ENCODE measurements at places on chromosomes 3 and 15.
A peak's percentile ranks its signal among the peaks of the same experiment; 100 is the strongest.

DNA sequence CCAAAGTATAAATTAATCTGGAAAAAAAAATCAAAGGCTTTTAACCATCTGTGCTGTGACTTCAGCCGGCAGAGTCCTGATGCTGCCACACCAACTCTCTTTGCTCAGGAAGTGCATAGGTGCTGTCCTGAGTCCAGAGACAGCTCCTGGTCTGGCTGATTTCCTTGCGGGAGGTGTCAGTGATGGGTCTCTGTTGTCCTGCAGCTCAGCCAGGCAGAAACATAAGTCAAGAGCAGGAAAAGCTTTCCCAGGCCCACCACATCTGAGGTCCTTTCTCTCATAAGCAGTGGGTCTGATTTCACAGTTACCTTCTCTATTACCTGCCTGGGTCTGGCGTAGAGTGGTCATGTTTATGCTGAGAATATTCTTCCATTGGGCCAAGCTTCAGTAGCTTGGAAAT is 19.4 kb downstream of the CHST2 start:
- DNase-seq, result no peak

GRCh38 chr15:39192979-39193560 is 387.8 kb upstream of the THBS1 start:
- DNase-seq, result no peak

GRCh38 chr3:127545216-127545615 is 45.3 kb downstream of the TPRA1 start:
- no peak for DNase-seq

- no peak for DNase-seq
Measured at GRCh38 chr15:90814191-90814821, 54.1 kb upstream of the FURIN start.

DNA sequence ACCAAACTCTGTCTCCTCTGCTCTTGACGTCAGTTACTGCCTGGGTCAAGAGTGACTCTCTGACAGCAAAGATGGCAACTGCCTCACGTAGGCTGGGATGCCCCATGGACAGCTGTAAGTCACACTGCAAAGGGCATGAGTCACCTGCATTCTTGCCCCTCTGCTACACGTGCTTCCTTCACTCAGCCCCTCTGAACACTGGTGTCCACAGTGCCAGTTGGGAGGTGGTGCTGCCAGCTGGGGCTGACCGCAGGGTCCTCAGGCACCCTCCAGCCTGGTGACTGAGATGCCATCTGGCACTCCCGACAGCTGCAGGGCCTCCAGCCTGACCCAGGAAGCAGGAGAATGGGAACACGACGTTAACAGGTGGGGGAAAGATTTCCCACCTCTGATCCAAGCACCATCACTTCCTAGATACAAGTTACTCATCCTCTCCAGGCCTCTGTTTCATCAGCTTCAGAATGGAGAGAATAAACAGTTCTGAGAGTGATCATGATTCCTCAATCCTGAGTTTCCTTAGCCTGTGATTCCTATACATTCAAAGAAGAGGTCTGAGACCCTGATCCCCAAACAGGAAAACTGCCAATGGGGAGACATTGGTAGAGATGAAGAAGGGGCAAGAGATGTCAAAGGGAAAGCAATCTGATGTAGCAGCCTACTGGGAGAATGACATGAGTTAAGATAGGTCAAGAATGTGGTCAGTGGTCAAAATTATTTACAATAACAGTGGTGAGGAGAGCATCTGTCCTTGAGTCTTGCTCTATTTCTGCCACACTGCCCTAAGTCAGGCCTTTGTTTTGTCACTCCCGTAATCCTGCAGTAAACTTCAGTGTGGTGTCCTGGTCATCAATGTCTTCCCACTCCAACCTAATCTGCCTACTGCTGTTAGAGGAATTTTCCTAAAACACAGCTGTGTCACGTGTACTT is 86.1 kb upstream of the BCL6 start:
- no peak for DNase-seq

- DNase-seq, result no peak
Measured at GRCh38 chr3:80492162-80492561, 724.4 kb upstream of the ROBO1 start.

- DNase-seq, result no peak
Measured at GRCh38 chr3:171890398-171890797, 47.2 kb downstream of the TMEM212 start.

- DNase-seq, result no peak
Measured at GRCh38 chr3:60206206-60206605, 1045.0 kb downstream of the FHIT start.

- no peak for DNase-seq
Measured at GRCh38 chr3:124607163-124607562, 123.1 kb upstream of the UMPS start.

DNA sequence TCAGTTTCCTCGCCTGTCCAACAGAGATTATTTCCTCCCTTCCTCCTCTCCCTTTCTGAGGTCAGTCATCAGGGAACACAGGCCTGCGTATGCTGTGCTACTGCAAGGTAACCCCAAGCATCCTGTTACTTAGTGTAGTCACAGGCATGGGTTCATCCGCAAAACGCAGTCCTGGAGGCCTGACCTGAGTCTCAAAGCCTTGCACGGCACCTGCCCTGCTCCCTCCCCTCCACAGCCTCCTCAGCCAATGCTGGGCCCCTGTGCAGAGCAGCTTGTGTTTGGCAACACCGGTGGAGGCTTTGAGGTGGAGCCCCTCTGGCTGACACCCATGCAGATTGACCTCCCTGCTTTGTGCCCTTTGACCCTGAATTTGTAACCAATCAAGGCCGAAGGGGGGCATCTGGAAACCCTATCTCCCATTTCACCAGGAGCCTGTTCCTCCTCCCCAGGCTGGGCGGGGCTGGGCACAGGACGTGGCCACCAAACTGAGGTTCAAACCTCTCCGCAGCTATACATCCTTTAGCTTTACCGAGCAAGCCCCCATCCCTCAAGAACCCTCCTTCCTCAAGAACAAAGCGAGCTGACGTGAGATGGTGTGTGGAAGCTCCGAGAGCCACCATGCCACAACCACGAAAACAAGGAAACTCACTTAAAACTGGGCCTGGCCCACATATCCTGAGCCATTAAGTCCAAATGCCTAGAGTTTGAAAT is 21.5 kb downstream of the TKT start:
- no peak for DNase-seq

- no peak for DNase-seq
Measured at GRCh38 chr3:12187448-12188327, 29.0 kb upstream of the TIMP4 start.

GRCh38 chr15:98718426-98719136 is 70.2 kb downstream of the IGF1R start:
- DNase-seq, result no peak

DNA sequence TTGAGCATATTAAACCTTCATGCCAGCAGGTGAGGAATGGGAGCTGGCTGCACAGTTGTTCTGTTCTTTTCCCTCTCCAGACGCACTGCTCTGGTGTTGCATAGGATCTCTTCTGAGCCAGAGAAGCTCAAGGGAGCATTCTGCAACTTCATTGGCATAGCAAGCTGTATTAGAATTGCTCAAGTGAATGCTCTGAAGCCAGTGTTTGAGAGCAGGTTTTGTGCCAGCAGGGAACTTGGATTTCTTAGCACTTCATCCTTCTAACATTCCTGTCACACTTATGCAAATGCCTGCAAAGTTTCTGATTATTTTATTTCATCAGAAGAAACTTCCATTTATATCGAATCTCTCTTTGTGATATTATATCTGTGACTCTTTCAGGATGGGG is 366.6 kb downstream of the AGBL1 start:
- no peak for DNase-seq

DNA sequence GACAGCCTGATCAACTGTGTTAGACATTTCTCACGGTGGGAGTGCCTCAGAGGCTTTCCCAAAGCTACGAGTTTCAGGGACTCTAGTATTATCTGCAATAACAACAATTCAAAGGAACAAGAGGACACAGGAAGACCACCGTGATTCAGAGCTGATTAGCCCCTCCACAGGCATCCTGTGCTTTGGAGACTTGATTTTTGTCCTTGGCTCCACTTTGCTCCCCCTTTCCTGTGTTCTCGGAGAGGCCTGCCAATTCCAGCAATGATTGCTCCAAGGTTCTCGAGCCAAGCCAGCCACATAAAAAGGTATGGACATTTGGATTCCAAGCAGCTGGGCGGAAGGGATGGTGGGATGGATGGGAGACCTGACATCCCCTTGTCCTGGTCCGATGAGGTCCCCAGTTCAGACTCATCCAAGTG is 14.3 kb downstream of the EHD4 start:
- DNase-seq, result no peak

GRCh38 chr3:113186566-113186965 is 24.8 kb upstream of the BOC start:
- DNase-seq, result no peak

- DNase-seq, result no peak
Measured at GRCh38 chr15:48085591-48085930, 35.2 kb upstream of the SLC24A5 start.

DNA sequence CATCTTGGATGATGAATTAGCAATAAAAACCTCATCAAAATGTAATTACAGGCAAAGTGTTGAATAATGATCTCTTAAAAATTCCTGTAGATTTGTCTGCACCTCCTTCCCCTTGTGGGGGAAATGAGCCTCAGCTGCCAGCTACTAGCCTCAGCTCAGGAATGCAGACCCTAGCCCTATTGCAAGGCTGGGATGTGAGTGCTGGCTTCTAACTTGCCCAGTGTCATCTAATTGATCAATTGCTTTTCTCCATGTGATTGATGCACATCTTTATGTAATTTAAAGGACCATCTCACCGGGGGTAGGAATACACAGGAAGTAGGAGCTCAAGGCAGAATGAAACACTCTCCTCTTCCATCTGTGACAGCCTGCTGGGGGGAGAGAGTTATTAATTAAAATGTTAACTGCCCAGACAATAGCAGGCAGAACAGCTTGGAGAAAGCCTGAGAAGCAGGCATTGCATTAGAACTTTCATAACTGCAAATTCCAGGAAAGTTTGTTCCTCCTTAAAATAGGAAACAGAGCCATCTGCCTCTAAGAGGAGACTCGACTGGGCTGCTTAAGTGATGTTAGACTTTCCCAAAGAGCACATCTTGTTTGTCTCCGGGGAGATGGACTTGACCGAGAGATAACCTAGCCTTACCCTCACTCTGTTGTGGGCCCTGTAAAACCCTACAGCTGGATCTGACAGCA is 69.6 kb downstream of the LRTM1 start:
- no peak for DNase-seq

DNA sequence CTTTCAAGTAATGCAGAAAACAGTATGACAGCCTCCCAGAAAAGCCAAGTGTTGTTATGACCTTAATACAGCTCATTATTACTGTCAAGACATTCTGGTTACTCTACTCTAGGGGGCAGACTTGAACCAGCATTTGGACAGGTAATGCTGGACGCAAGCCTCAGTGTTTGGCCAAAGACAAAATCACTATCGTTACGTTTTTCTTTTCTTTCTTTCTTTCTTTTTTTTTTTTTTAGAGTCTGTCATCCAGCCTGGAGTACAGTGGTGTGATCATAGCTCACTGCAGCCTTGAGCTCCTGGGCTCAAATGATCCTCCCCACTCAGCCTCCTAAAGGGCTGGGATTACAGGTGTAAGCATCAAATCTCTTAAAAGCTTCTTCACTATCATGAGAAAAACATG is 29.4 kb upstream of the TMEM45A start:
- peak; percentile 12 for DNase-seq

DNA sequence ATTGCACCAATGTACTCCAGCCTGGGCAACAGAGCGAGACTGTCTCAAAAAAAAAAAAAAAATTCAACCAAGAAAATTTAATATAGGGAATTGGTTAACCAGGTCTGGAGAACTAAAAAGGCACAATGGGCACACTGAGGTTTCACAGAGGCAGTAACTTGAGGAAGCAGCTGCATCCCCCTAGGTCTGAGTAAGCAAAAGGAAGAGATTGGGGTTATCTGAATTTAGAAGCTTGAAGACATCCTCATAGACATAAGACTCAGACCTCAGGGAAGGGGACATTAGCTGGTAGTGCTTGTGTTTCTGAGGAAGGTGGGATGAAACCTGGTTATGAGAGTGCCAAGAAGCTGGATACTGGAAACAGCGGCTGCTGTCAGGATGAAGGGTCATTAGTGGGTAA is 50.1 kb upstream of the LEKR1 start:
- no peak for DNase-seq

DNA sequence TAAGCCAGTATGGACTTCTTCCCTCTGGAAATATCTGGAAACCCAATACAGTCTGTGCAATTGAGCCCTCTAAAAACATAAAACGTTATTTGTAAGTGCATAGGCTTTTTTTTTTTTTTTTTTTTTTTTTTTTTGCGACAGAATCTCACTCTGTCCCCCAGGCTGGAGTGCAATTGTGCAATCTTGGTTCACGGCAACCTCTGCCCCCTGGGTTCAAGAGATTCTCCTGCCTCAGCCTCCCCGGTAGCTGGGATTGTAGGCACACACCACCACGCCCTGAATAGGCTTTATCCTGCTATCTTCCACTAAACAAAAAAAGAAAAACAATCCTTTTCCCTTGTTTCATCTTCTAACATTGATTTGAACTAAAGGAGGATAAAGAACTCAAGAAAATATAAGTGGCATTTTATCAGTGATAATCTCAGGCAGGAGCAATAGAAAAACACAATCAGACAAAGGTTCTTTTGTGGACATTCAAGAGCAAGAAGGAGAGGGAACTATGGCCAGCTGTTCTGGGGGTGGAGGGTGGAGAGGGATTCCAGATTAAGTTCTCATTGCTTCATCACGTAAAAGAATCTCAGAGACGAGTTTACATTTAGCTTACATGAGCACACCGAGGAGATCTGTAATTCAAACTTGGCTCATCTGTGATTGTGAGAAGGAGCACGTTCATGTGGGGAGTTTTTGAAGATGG is 68.6 kb downstream of the ITGB5 start:
- DNase-seq, result no peak

DNA sequence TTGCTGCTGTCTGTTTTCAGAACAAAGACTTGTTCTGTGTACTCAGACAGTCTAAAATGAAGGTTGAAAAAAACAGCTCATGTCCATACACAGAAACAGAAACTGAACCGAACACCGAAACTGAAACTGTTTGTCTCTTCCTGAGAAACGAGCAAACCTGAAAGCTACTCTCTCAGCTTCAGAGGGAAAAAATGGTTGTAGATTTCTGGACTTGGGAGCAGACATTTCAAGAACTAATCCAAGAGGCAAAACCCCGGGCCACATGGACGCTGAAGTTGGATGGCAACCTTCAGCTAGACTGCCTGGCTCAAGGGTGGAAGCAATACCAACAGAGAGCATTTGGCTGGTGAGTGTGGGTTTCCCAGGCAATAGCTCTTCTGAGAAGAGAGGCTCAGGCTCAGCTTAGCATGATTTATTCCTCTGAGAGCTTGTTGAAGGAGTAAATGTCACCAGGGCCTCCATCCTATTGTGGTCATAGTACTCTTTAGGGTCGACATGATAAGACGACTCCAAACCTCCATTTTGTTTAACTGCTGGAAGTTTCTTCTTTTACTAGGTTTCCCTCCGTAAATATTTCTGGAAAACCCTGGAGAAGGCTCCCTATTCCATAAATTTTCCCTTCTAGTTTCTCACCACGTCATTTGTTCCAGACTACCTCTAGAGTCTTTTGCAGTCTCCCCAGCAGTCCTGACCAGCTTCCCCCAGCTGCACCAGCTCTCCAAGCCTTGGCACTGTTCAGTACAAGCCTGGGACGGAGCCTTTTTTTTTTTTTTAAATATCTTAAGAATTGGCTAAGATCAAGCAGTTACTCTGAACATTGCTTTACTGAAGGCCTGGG is at the start of gene RTP4:
Gene RTP4, plus strand, starts transcription at position 135 of the 838 bp plus-strand sequence. Its CDS starts 57 bp downstream, at position 192.
- peak; percentile 67 for DNase-seq
